ENCODE measurements at places on chromosomes 6 and 20.

- DNase-seq, result no peak
Observed at GRCh38 chr20:17859616-17860232, 108.9 kb downstream of the SNX5 start.

DNA sequence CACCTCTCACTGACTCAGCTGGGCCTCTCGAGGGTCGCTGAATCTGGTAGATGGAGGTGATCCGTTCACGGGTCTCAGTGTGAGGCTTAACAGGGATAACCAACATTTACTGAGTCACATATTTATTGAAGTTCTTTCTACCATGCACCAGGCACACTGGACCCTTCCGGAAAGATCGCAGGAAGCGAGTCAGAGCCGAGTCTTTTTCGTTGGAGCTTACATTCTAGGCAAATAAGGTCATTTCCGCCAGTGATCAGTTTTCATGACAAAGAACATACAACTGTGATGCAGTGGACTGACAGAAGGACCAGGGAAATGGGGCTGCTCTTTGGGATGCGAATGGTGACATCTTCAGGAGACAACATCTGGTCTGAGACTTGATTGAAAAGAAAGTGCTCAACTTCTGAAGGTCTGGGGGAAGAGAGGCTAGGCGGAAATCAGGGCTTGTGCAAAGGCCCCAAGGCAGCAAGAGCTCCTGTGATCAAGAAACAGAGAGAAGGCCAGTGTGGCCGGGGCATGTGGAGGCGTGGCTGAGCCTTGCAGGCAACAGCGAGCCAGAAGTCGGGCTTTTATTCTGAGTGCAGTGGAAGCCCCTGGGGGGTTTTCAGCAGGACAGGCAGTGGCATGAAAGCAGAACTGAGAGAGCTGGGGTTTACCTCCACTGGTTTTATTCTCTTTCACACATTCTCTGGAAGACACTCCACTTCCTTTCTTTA is 56.7 kb downstream of the APCDD1L start:
- no peak for DNase-seq

- no peak for DNase-seq
Observed at GRCh38 chr6:141401851-141402250, 730.9 kb upstream of the GJE1 start.

DNA sequence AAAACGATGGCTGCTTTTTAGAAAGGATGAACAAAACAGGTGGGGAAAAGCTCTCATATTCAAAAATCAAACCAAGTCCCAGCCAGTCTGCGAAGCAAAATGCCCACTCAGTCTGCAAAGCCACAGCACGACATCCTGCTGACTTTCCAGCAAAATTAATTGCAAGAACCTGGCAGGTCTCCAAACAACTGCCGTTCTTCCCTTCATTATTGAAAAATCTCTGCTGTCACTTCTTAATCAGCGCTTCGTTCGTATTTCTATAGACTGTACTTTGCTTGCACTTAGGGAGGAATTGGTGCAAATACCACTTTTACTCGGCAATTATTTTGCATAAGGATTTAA is 222.4 kb downstream of the CBLN4 start:
- DNase-seq, result no peak

DNA sequence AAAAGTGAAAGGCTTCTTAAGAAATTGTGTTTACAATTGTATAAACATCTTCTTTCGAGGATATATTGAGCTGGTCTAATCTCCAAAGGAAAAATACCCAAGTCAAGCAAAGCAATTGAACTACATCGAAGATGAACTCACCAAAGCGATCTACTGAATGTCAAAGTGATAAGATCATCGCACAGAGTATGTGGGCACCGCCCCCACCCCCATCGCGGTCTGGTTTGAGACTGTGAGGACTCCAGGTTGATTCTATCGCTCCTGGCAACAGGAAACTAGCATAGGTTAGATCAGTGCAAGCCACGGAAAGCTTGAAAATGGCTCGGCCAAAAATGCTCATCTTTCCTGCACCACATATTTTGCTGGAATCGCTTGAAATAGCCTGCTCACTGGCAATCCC is 133.2 kb upstream of the RPS6KA2 start:
- DNase-seq, result no peak

- DNase-seq, result no peak
Observed at GRCh38 chr6:83592770-83593394, 80.5 kb downstream of the PRSS35 start.

GRCh38 chr6:7390226-7390878 is 744 bp downstream of the RIOK1 start:
- DNase-seq, result no peak

GRCh38 chr6:31763619-31763940 is 1.1 kb downstream of the SAPCD1 start:
- no peak for DNase-seq

GRCh38 chr6:77666846-77667245 is 14.0 kb downstream of the MEI4 start:
- DNase-seq, result no peak

GRCh38 chr6:31574106-31575061 is 981 bp upstream of the TNF start:
- no peak for DNase-seq

DNA sequence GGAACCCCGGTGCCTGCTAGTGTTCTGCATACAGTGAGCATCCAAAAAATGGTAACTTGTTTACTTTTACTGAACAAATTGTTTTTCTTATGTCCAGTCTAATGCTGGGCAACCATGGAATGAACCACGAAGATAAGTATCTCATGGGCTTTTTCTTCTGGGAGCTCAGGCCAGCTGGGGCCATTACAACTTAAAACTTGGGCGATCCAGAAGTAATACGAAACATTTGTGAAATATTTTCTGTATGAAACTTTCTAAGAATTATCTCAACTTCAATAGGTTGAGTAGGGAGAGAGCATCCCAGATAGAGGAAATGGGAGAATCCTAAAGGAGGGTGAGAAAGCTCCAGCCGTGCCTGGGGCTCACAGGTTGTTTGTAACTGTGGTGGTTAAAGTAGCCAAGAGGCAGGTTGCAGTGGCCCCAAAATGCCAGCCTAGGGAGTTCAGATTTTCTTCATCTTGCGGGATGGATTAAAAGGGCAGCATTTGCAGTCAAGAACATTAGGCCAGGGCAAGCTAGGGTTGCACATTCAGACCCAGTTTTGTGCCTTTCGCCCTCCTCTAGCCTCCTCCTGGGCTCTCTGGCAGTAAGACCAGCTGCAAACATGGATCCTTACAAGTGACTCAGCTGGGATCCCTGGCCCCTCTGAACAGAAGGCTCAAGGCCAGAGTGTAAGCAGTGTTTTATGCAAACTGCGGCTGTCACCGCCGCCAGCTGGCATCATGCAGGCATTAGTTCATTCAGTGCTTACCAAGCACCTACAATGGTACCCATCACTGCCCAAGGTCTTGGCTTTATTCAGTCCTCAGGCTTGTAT is 41.5 kb downstream of the ELMO2 start:
- DNase-seq, result no peak

GRCh38 chr6:11236076-11236750 is 3.7 kb upstream of the NEDD9 start:
- no peak for DNase-seq

DNA sequence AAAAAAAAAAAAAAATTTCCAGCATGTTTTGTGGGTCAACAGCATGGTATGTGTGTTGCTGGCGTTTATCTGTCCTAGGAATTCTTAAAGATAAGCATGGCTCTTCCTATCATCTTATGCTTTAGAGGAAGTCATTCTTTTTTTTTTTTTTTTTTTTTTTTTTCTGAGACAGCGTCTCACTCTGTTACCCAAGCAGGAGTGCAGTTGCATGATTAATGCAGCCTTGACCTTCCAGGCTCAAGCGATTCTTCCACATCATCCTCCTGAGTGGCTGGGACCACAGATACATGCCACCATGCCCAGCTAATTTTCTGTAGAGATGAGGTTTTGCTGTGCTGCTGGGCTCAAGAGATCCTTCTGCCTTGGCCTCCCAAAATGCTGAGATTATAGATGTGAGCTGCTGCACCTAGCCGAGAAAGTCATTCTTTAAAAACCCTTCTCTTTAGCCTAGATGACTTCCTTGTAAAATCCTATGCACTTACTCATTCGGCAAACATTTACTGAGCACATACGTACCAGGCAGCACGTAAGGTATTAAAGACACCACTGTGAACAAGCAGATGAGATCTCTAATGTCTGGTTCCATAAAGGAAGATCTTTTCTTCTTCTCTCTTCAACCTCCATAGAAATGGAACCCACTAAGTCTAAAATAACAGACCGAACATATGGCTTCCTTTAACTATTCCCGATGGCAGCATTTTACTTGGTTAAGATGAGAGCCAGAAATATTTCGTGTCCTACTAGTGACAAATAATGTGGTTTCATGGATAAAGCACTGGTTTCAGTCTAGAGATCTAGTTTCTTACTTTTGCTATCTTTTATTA is 122.4 kb downstream of the RIN2 start:
- DNase-seq, result no peak

GRCh38 chr6:162854734-162855191 is 127.0 kb downstream of the PACRG start:
- DNase-seq, result no peak

- no peak for DNase-seq
Observed at GRCh38 chr20:37350649-37351574, 5.0 kb downstream of the SRC start.

DNA sequence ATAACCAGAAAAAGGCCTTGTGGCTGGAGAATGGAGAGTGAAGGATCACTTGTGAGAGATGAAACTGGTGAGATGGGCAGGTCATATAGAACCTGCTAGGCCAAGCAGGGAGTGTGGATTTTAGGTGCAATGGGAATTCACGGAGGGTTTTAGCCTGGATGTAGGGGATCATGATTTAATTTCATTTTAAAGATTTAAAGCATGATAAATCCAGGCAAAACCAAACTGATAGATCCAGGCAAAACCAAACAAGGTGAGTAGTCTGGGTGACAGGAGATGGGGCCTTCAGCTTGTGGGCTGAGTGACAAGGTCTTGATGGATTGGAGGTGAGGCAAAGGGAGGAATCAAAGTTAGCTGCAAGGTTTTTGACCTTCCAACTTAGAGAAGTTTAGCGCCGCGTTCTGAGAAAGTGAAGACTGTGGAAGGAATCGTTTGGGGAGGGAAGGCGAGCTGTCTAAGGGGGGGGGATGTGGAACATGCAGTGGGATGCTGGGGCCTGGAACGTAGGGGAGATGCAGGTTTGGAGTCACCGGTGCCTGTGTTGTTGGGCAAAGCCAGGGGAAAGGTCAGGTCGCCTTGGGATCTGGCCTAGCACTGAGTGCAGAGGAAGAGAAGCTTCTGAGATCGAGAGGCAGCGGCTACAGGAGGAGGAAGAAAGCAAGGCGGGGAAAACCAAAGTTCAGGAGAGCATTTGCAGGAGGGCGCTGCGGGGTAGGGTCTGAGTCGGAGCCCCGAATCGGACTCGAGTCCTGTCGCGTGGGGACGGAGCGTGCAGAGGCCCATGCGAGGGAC is 1.3 kb upstream of the PLCG1 start:
- peak; percentile 65 for DNase-seq

- no peak for DNase-seq
Observed at GRCh38 chr20:41044409-41045062, 15.9 kb downstream of the TOP1 start.

DNA sequence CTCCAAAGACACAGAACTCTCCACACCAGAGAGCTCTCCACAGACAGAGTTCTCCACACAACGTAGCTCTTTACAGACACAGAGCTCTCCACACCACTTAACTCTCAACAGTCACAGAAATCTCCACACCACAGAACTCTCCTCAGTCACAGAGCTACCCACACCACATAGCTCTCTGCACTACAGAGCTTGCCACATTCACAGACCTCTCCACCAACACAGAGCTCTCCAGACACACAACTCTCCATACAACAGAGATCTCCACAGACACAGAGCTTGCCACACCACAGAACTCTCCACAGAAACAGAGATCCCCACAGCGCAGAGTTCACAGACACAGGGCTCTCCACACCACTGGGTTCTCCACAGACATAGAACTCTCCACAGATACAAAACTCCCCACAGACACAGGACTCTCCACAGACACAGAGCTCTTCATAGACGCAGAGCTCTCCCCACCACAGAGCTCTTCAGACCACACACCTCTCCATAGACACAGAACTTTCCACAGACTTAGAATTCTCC is 52.5 kb downstream of the ERMARD start:
- no peak for DNase-seq

DNA sequence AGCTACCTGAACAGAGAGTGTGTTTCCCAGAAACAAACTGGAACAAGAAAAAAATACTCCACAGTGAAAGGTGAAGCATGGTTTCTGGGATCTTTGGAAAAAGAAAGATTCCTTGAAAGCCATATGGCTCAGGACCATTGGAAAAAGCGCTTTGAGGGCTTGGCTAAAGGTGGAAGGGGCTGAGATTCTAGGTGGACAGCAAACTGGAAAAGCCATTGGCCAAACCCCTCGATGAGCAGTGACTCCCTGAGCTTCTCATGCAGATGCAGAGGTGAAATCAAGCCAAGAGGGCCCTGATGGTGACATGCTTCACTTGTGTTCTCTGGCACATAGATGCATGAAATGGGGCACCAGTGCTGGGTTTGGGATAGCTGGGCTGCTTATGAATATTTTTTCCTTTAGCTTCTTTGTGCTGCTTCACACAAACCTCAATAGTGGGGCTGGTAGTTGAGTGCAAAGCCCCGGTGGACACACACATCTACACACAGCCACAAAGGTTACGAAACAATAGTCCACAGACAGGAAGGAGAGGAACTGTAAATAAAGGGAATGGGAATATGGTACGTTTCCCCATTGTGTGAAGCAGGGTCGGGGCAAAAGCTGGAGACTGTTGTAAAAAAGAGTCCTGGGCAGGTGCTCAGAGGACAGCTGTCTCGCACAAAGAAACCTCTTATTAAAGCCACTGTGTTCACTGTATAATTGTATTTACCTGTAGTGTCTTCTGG is 117.8 kb downstream of the FOXA2 start:
- DNase-seq, result no peak

DNA sequence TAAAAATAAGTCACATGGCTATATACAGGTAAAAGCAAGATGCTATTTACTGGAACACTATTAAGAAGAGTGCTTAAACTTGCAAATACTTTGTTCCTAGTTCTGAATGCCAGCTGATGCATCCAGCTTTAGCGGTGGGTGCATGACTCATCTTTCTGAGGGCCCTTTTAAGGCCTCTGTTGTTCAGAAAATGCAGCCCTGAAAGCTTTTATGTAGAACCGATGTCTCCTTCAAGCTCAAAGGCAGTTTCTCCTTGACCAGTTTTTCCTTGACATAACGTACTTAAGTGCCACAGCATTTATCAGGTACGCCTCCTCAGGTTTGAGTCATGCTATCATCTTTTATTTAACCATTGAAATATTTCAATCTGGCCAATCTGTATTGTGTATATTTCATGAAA is 82.8 kb downstream of the MLIP start:
- DNase-seq, result no peak

Data from left forelimb (tissue), 1 donor.